Fibroblast of skin of scalp (primary cell): ENCODE measurements at places on chromosomes 2 and 18.
A peak's percentile ranks its signal among the peaks of the same experiment; 100 is the strongest.

GRCh38 chr2:230684270-230685168 lies 28.1 kb upstream of the CAB39 start:
- DNase-seq = no peak

DNA sequence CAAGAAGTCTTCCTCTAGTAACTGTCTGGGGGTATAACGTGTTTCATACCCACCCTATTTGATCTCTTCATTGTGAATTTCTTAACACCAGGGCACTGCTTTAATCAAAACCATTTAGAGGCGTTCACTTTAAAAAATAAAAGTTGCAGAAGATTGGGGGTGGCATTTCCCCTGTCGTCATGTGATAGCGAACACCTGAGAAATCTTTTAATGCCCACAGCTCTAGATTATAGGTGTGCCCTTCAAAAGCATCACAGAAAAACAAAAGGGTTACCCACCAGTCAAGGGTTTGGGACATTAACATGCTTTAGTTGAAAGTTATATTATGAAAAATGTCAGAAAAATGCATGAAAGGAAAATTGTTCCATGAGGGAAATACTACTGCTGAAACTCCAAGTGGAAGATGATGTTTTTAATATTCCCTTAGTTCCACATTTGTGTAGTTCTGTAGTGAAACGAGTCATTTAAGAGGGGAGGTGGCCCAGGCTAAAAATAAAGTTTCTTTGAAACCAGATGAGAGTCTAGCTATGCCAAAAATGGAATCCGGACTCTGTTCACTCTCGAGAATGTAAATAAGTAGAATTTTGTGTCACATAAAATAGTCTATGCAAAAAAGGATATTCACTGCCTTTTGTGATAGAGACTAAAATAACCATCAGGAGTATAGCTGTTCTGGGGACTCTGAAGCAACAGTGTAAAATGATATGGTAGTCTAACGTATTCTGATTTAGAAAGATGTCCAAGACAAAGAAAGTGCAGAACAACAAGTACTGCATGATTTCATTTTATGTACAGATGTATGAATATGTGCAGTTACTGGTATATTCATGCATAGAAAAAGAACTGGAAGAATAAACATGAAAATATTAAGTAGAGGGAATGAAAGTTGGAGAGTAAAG lies 95.3 kb downstream of the TMEM247 start:
- peak; percentile 21 for DNase-seq

GRCh38 chr2:127630864-127631540 lies 15.0 kb upstream of the GPR17 start:
- no peak for DNase-seq

DNA sequence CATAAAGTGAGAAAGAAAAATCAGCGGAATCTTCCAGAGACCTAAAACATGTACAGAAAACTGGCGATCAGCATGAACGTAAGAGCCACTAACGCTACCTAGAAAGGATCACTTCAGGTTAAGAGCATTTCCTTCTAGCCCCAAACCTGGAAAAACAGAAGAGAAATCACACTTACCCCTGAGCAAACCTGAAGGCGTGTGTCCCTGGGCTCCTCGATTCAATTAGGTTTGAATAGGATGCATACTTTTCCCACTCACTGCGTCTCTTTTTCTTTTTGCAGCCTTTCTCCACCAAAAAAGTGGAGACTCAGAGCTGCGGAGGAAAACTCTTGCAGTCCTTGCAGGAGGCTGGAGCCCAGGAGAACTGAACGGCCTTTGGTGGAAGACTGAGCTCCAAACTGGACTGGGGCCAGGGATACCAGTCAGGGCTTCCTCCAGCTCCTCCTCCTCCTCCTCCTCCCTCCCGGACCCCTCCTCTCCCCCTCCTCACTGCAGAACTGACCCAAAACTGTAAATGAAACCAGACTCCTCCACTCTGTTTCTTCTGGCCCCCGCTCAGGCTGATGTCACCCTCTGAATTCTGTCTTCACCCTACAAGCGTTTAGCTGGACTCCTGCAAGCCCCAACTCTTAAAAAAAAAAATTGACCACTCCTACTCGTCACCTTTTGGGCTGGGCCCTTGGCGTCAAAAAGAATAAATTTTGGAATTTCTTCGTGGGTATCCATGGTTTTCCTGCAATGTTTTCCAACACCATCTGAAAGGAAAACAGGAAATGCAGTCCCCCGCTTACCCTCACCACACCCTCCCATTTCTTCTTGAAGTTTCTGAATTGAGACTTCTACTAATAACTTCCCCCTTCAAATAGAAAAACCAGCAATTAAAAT lies at the start of gene COL6A3:
TSS of gene COL6A3 (minus strand) at position 388 of the 885 bp plus-strand sequence. CDS start 17,347 bp downstream, outside the sequence.
- peak; percentile 99 for DNase-seq

- DNase-seq = peak; percentile 14
Observed at GRCh38 chr2:3789256-3789655, 85.9 kb downstream of the DCDC2C start.

GRCh38 chr2:170454471-170455372 lies 260.4 kb upstream of the SP5 start:
- no peak for DNase-seq

DNA sequence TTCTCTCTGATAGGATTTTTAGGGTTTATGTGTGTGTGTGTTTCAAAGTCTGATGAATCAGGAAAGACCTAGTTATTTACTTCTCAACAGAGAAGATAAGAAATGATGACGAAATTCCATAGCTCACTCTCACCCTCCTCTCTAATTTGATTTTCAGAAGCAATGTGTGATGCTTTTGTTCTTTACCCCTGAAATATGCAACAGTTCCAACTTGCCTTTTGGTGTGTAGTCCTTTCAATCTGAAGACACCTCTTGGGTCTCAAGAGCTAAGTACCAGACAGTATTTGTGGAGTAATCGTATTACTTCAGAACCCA lies 18.7 kb upstream of the LCLAT1 start:
- DNase-seq = no peak

DNA sequence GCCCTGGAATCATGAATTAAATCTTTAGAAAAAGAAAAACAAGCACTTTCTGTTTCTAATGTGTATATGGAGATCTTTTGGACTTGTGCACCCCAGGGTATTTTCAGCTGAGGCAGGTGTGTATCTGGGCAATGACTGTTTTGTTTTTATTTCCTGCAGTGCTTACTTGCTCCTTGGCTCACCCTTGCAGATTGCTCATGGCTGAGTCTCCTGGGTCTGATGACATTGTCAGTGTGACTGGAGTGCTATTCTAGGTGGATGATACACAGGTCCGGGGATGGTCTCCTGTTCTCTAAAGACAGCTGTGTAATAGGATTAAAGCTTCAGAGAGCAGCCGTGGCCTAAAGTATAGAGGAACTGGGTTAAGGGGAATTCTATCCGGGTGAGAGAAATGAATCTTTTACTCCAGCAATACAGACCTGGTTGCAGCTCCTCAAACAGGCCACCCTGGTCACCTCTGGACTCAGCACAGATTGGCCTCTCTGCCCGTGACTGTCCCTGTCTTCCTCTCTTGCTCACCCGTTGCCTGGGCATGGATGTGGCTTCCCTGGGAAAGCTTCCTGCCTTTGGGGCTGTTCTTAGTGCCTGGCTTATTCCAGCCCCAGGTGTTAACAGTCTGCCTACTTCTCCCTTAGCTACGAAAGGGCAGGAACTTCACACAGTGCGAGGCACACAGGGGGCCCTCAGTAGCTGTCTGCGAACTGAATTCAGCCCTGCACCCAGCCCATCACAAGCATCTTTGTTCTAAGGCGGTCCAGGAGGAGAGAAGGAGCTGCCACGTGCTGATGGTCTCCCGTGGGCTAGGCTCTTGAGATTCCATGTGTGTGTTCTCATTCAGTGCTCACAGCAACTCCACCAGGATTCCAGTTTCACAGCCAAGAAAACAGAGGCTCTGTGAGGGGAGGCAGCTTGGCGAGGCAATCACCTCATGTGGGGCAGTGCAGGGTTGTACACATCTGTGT lies 84.3 kb downstream of the ACOXL start:
- no peak for DNase-seq

- no peak for DNase-seq
Observed at GRCh38 chr2:2536416-2537056, 205.5 kb upstream of the MYT1L start.

- no peak for DNase-seq
Observed at GRCh38 chr18:73942081-73942625, 205.5 kb downstream of the FBXO15 start.

- DNase-seq = no peak
Observed at GRCh38 chr2:68860111-68860510, 11.1 kb downstream of the BMP10 start.

DNA sequence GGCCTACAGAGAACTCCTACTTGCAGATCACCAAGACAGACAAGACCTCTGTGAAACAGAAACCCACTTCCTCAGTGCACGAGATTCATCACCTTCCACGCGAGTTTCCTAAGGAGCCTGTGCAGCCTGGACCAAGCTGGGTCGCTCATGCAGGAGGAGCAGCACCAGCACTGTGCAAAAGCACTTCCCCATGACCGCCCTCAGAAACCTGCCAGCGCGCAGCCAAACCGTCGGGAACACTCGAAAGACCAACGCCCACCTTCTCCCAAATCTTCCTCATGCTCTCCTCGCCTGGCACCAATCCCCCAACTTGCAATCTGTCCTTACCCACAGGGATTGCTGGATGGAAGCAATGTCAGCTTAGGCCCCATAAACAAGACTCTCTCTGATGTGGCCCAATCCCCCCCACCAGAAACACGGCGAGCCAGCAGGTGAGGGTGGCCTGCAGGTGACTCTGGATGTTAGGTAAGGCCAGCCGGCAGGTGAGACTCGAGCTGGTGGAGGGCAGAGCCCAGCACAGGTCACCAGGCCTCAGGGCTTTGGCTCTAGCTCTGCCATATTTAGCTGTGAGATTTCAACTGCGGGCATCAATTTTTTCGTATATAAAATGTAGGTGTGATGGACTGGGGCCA lies 69.4 kb downstream of the PXDN start:
- DNase-seq = no peak
